ENCODE measurements at places on chromosomes 4 and X.

DNA sequence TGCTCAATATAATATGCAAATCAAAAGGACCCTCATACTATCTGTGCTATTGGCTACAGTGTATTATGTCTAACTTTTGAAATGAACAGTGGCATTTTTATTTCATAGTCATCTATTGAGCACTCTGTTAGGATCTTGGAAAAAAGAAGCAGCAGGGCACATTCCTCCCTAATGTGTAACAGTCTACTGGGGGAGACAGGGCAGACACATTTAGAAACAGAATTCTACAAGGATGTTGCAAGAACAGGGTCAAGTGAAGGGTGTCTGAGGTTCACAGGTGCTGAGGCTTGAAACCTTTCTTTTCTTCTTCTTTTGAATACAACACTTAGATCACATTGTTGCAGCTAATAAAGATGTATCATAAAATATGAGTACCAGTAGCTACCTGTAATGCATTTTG lies 129.7 kb upstream of the SLC4A4 start:
- no peak for DNase-seq

- no peak for DNase-seq
These were observed 280.9 kb upstream of the TENM3 start for GRCh38 chr4:181962321-181962720.

- peak; percentile 73 for DNase-seq
These were observed 19.7 kb downstream of the PRIMPOL start for GRCh38 chr4:184669251-184669650.

DNA sequence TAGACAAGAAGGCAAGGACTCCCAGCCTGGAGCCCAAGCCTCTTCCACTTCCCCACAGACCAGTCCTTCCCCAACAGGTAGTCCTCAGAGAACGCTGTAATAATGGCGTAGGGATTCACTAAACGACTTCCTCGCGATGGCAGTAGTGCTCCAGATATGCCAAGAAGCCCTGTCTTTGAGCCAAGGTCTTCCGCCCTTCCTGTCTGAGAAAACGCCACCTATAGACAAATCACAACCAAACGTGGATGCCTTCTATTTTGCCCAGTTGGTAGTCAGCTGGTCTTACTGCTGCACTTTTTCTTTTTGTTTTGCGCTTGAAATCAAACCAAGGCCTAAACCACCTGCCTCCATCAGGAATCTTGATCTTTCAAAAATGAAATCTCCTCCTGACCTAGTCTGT lies 203.3 kb downstream of the OR13H1 start:
- DNase-seq = no peak

GRCh38 chrX:15158350-15158735 lies 111.5 kb downstream of the ASB9 start:
- DNase-seq = no peak

DNA sequence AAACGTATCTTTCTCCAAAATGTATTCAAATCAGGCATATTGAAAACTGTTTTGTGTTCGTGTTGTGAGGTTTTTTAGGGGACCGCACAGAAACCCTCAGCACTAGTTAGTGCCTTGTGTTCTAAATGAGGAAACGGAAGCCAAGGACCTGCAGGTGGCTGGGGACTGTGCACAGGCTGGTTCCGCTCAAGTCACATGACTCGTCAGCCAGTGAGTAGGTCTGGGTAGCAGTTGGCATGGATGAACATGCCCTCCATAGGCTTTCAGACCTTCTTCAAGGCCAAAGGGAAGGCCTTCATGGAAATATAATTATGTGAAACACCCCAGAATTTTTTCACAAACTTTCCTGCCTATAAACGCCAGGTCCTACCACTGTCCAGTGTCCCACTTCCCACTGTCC lies 1.3 kb upstream of the F11 start:
- no peak for DNase-seq

DNA sequence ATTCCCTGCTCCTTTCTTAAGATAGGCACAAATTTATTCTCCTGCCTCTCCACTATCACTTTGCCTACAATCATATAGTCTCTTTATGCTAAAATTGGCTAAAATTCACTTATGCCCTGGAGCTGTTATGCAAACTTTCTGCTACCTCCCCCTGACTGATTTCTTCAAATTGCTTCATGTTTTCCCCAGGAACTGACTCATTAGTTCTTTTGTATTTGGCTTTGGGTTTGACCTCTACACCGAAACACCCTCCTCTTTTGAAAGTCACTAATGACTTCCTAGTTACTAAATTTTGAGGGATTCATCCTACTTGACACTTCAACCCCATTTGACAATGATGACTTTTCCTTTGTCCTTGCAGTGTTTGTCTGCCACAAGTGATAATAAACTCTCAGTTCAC lies 222.6 kb downstream of the NDST4 start:
- DNase-seq = no peak

- no peak for DNase-seq
These were observed 62.4 kb upstream of the GABRQ start for GRCh38 chrX:152575331-152575730.

- DNase-seq = no peak
These were observed 6.4 kb downstream of the SCML2 start for GRCh38 chrX:18348047-18348446.

DNA sequence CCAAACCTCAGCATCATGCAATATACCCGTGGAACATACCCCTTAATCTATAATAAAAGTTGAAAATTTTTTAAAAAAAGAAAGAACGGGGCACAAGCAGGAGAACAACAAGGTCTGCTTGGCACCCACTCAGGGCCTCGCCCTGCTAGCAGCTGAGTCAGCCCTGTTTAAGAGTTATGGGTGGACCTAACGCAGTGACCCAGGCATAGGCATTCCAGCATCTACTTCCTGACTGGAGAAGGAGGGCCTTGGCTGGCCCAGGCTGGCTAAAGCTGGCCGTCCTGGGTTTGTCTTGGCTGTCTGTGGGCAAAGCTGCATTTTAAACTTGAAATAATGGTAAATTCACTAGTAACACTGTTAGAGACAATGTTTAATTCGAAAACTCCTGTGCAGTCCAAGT lies 236.7 kb upstream of the PGRMC2 start:
- no peak for DNase-seq

- no peak for DNase-seq
These were observed 1033.1 kb downstream of the RAPGEF2 start for GRCh38 chr4:160136021-160136420.

GRCh38 chr4:24720979-24721378 lies 74.4 kb upstream of the SOD3 start:
- no peak for DNase-seq

DNA sequence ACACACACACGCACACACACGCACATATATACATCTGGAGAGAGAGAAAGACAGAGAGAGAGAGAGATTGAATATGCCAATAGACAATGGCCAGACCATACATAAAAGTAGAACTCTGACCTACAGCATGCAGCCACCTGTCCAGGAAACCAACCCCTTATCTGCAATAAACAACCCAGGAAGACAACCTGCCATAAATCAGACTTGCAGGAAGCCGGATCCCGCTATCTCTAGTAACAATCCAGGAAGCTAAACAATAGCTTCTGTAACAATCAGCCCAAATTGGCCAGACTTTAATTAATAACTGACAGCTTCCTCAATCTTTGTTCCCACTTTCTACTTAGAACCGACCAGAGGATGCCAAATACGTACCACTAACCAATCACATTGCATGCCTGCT lies 173.2 kb downstream of the LDB2 start:
- no peak for DNase-seq

DNA sequence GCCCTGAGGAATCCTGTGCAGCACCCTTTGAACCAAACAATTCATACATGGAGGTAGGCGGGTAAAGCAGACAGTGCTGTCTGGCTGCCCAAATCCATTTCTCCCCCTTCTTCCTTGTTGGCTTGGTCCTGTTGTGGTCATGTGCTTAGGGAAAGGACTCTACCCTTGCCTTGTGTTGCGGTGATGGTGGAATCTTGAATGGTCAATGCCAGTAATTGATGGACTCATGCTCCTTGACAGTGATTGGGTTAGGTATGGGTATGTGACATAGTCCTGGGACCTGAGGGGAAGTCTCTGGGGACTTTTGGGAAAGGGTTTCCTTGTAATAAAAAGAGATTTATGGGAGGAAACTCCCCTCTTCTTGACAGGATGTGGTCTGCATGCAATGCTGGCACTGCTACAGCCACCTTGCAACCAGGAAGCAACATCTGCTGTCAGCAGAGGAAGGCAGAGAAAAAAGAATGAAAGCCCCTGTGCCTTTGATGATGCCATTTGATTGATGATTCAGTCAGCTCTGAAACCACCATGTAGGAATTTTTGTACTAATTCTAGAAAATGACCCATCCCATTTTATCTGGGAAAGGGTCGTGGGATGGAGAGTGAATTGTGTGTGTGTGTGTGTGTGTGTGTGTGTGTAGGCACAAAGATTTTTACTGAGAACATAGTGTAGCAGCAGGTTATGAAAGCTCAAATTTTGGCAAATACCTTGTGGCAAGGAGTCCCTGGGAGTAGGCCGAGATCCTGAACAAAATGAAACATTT lies 30.0 kb upstream of the HUWE1 start:
- no peak for DNase-seq

DNA sequence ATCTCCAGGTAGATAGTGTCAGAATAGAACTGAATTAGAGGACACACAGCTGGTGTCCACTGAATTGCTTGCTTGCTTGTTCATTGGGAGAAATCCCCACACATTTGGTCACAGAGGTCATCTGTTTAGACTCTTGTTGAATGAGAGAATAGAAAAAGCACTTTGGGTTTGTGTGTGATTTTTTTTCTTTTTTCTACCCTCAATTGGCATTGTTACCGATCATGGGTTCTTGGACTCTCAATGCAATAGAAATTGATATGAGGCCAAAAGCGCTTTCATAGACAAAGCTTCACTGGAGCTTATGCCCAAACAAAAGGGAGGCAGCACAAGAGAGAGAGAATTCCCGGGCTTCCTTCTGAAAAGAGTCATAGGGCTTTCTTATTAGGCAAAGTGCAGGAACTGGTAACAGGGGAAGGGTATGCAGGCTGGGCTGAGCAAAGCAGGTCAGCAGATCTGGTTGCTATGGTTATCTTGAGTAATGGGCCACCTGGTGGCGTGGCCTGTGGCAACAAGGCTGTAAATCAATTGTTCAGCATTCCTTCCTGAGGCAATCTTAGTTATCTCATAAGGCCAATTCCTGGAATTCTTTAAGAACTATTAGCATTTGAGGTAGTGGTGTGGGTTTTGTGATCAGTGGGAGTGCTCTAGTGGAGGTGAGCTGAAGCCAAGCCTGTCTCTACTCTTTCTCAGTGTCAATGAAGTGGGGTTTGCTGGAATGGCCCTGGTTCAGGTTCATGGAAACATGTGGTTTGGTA lies 5.3 kb upstream of the GPR82 start:
- DNase-seq = no peak

DNA sequence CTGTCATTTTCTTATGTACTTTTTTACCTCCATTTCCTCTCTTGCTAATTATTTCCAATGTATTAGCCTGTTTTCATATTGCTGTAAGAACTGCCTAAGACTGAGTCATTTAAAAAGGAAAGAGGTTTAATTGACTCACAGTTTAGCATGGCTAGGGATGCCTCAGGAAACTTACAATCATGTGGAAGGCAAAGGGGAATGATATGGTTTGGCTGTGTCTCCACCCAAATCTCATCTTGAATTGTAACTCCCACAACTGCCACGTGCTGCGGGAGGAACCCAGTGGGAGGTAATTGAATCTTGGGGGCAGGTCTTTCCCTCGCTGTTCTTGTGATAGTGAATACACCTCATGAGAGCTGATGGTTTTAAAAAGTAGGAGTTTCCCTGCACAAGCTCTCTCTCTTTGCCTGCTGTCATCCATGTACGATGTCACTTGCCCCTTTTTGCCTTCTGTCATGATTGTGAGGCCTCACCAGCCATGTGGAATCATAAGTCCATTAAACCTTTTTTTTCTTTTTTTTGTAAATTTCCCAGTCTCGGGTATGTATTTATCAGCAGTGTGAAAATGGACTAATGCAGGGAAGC lies 870.0 kb upstream of the INTU start:
- DNase-seq = no peak

GRCh38 chrX:124415115-124415800 lies 68.9 kb downstream of the SH2D1A start:
- DNase-seq = no peak

DNA sequence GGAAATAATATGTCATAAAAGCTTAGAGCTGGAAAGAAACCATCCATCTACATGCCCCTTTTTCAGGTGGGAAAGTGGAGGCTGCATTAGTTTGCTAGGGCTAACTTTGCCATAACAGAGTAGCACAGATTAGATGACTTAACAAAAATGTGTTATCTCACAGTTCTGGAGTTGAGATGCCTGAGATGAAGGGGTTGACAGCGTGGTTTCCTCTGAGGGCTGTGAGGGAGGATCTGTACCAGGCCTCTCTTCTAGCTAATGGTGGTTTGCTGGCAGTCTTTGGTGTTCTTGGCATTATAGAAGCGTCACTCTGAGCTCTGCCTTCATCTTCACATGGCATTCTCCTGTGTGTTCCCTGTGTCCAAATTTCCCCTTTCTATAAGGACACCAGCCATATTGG lies 2.4 kb downstream of the CHRNA9 start:
- no peak for DNase-seq

- no peak for DNase-seq
These were observed 30.4 kb upstream of the PPARGC1A start for GRCh38 chr4:23920296-23920695.

- DNase-seq = no peak
These were observed 101.8 kb upstream of the CYSLTR1 start for GRCh38 chrX:78429172-78429571.

DNA sequence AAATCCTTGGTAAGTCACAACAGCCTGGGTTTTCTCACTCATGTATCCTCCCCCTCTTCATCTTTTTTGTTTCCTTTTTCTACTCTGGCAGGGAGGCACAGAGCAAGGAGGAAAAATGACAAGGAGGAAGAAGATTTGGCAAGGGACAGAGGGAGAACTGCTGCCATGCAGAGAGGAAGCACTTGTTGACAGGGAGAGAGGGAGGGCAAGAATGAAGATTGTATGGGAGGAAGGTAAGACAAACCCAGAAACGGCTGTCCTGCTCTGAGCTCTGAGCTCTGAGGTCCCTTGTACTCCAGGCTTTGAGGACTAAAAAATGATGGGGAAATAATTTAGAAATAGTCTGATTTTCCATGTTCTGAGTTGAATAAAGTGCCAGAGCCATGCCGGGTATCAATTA lies 123.9 kb downstream of the DCHS2 start:
- peak; percentile 47 for DNase-seq

DNA sequence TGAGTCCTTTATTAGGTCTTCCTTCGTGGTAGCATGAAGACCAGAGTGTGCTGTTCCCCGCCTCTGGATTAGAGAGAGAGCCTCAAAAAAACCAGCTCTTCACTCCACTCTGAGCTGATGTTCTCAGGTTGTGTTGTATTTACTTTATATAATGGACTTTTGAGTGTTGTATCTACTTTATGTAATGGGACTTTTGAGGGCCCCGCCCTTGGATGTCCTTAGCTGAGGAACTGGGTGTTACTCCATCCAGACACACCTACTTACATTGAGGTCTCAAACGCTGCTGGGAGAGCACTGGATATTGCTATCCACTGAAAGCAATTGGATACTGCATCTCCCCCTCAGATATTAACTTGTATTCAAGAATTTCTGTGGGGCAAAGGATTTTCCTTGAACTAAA lies 28.2 kb downstream of the ATP8A1 start:
- DNase-seq = no peak

- DNase-seq = no peak
These were observed 112.8 kb upstream of the ATXN3L start for GRCh38 chrX:13432414-13433297.

All from G401 (cell line).